Activated CD4-positive, alpha-beta T cell treated with anti-CD3 and anti-CD28 coated beads for 48 hours (primary cell): ENCODE measurements at places on chromosomes 3 and 15.

- no peak for DNase-seq
These were observed 67.1 kb upstream of the UBE2E2 start for GRCh38 chr3:23136054-23136453.

- DNase-seq: no peak
These were observed 231.6 kb downstream of the CACNA2D3 start for GRCh38 chr3:54353946-54354345.

GRCh38 chr3:181940703-181941102 is 229.0 kb downstream of the SOX2 start:
- DNase-seq: no peak

GRCh38 chr3:144185276-144185675 is 213.7 kb downstream of the DIPK2A start:
- no peak for DNase-seq

- no peak for DNase-seq
These were observed 19.2 kb downstream of the SMAD3 start for GRCh38 chr15:67084561-67084960.

DNA sequence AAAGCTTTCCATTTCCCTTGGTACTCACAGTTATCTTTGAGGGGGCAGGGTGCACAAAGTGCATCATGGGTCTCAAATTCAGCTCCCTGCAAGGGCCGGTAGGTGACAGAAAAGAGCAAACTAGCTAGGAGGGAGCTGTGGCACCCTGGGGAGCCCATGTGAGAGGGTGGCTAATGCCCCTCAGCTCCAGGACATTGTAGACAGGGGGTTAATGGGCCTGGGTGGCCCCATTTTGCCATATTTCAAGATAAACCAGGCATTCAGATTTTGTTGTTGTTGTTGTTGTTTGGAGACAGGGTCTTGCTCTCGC is 3.7 kb upstream of the SLC6A6 start:
- DNase-seq: no peak

DNA sequence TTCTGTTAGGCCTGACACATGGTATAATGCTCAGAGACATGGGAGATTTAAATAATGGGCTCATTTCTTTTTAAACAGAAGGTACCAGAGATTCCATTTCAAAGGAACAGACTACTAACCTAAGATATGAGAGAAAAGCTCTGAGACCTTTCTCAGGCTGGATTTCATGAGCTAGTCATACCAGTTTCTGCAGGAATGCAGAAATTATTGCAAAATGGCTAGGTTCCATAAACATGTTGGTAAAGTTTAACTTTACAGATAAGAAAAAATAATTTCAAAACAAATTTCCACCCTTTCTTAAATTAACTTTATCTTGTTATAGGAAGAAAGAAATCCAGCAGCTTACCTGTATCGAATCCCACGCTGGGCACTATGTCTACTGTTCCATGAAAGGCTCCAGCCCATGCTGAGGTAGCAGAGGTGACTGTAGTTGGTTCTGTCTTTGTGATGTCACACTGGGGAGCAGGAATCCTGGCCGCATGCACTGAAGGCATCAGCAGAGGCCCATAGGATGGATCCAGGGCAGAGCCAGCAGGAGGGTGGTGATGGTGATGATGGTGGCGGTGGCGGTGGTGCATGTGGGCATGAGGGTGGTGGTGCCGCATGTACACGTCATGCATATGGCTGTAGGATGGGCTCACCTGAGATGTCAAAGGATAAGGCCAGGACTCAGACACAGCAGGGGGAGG is 22.6 kb downstream of the VGLL3 start:
- no peak for DNase-seq

DNA sequence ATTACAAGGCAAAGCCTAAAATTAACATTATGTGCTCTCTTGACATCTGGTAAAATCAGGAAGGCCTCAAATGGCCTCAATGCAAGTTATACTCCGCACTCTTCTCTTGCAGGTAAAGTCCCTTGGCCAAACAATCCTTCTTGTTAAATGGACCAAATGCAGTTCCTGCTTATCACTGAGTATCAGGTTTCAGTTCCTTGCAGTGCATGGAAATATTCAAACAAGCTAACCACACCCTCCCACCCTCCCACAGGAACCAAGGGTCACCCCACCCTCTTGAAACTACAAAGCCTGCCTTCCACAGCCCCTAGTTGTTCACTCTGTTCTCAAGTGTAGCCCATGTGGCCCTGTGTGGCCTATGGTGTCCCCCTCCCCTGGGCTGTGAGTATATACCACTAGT is 171.9 kb upstream of the CADPS start:
- no peak for DNase-seq

- DNase-seq: no peak
These were observed 56.7 kb upstream of the CNTN4 start for GRCh38 chr3:2041931-2042330.

GRCh38 chr3:152416808-152417580 is 148.3 kb downstream of the MBNL1 start:
- no peak for DNase-seq

GRCh38 chr3:46102059-46102779 is 74.9 kb upstream of the XCR1 start:
- DNase-seq: peak; percentile 28

GRCh38 chr3:46866032-46866595 is 2.9 kb upstream of the MYL3 start:
- no peak for DNase-seq

- DNase-seq: no peak
These were observed 31.8 kb downstream of the P3H2 start for GRCh38 chr3:190088890-190089289.

GRCh38 chr15:74311734-74312444 is 55.6 kb downstream of the CYP11A1 start:
- DNase-seq: no peak

- DNase-seq: no peak
These were observed 245.3 kb downstream of the FEZF2 start for GRCh38 chr3:62128051-62128450.

- DNase-seq: no peak
These were observed 37.5 kb downstream of the SETMAR start for GRCh38 chr3:4340411-4341335.

- no peak for DNase-seq
These were observed 2.2 kb upstream of the RHCG start for GRCh38 chr15:89498574-89498906.

DNA sequence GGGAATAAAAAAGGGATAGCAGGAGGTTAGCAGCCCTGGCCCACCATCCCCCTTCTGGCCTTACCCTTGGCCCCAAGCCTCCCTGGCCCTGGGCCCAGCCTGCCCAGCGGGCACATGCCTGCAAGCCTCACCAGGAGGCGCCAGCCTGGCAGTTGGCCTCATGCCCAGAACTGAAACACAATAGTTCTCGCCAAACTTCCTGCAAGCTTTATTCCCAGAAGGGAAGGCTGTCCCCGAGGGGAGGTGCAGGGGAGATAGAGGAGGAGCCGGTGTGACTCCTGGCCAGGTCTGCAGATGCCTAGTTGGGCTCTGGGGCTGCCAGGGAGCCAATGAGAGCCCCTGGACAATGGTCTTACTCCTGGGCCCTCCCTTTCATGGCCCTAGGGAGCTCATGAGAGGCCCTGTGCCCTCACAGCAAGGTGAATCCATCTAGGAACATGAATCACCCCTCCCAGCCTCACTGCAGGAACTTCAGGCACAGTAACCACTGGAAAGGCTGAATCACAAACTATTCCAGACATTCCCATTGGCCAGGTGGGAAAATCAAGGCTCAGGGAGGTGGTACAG is 4.0 kb downstream of the CCDC33 start:
- DNase-seq: no peak

DNA sequence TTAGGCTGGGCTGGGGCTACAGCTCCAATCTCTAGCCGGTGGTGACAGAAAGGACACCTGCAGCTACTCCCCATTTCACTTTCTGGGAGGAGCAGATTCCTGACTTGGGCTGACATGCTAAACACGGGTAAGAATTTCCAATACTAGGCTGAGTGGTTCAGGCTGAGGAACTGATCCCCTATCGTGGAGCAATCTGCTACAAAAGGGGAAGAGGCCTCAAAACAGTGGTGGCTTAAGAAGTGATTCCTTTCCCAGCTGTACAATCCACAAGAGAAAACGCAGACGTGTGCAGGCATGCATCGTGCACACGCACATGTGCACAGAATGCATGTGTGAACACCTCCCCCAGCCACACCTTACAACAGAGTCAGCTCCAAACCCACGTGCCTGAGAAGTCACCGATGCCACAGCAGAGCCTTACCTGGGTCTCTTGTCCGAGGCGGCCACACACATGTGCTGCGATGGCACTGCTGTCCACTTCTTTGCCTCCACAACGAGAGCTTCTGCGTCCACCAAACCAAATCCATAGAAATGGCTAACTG is 86.7 kb upstream of the SNRPA1 start:
- DNase-seq: no peak

DNA sequence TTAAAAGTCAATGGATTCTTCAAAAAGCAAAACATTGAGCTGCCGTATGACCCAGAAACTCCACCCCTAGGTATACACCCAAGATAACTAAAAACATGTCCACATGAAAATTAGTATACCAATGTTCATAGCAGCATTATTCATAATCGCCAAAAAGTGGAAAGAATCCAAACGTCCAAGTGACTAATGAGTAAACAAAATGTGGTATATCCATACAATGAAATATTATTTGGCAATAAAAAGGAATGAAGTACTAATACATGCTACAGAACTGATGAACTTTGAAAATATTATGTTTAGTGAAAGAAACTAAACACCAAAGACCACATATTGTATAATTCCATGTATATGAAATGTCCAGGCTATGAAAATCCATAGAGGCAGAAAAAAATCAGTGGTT is 77.9 kb downstream of the THBS1 start:
- no peak for DNase-seq

GRCh38 chr15:41804916-41805666 is 22.8 kb upstream of the JMJD7 start:
- no peak for DNase-seq
